ENCODE measurements at places on chromosomes 4 and X.

GRCh38 chr4:120291541-120291940 is 224.9 kb upstream of the MAD2L1 start:
- no peak for DNase-seq

DNA sequence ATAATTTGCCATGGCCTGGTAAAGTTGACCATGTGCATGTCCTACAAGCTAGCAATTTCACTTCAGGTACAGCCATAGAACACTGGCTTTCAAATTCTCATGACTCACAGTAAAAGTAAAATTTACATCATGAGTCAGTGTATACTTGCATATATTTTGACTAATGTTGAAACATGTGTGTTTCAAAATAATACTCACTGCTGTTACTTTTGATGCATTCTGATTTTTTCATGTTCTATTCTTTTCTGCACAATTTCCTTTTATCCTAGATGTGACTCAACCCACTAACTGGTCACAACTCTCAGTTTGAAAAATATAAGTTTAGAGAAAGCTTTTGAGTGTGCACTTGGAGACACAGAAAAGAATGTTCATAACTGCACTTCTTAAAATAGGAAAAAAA is 365.7 kb downstream of the FGF13 start:
- DNase-seq, result no peak

DNA sequence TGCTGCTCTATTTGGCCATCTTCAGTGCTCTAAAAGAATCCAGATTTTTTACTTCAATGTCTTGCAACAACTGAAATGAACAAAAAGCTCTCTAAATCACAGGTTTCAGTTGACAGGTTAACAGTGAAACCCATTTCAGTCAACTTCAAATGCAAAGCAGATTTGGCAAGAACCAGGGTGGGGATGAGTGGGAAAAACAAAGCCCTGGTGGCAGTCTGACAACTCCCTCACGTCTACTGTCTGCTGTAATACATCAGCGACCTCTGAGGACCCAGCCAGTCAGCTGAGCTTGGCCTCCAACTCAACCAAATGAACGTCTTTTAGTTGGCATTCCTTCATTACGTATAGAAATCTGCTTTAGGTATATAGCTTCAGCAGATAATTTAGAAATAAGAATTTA is 95.8 kb downstream of the COL25A1 start:
- DNase-seq, result no peak

- DNase-seq, result no peak
Measured at GRCh38 chrX:86047936-86048280, 550 bp upstream of the CHM start.
